ENCODE measurements at places on chromosomes 16 and 17. TPM values are rescaled to one million over a fixed set of nuclear protein-coding genes. Genes with fewer than 3 reads are reported as not detected.

The ACBD4 gene
- 5.5 TPM for total RNA-seq

The NAGS gene
- 11.8 TPM for total RNA-seq

The TERB1 gene
- total RNA-seq = under 0.01 TPM

The HSPB9 gene
- total RNA-seq = not detected

The MRPS34 gene
- 50.8 TPM for total RNA-seq

The SCGB1C2 gene
- not detected for total RNA-seq

The CCL7 gene
- total RNA-seq = not detected

The KRT23 gene
- 86.5 TPM for total RNA-seq

The NPIPA3 gene
- total RNA-seq = 1.1 TPM

The ADAMTS18 gene
- not detected for total RNA-seq

The SLC13A2 gene
- not detected for total RNA-seq

The NSF gene
- 33.8 TPM for total RNA-seq

The KLHL10 gene
- not detected for total RNA-seq

The CORO6 gene
- total RNA-seq = 1.0 TPM

The MAPT gene
- under 0.01 TPM for total RNA-seq

The ABCA10 gene
- total RNA-seq = 1.3 TPM

The FZD2 gene
- 0.34 TPM for total RNA-seq

The BAIAP3 gene
- total RNA-seq = 0.34 TPM

The FAM171A2 gene
- total RNA-seq = 1.4 TPM

The DHRS7C gene
- not detected for total RNA-seq

The KRT39 gene
- total RNA-seq = not detected

The SCARF1 gene
- 0.43 TPM for total RNA-seq

The PLD6 gene
- total RNA-seq = 13.7 TPM

The UBALD2 gene
- total RNA-seq = 7.9 TPM

The HES7 gene
- 0.28 TPM for total RNA-seq

The ABCA5 gene
- total RNA-seq = 17.1 TPM

The GRIN2C gene
- 0.14 TPM for total RNA-seq

The NPIPA8 gene
- not detected for total RNA-seq

The TEDC2 gene
- 1.0 TPM for total RNA-seq

The FAM20A gene
- not detected for total RNA-seq

The SPSB3 gene
- total RNA-seq = 35.5 TPM

The TBC1D3L gene
- 4.3 TPM for total RNA-seq

The TEKT1 gene
- total RNA-seq = not detected

The CRLF3 gene
- 16.4 TPM for total RNA-seq

The SLC5A10 gene
- total RNA-seq = 0.07 TPM

The CPHXL2 gene
- not detected for total RNA-seq

The CUEDC1 gene
- 3.4 TPM for total RNA-seq

The NPIPA2 gene
- total RNA-seq = 1.1 TPM

The TEX19 gene
- not detected for total RNA-seq

The CCDC154 gene
- 0.57 TPM for total RNA-seq

The HOXB1 gene
- not detected for total RNA-seq

The PPY gene
- total RNA-seq = not detected

The CPD gene
- 264 TPM for total RNA-seq

The TAOK1 gene
- total RNA-seq = 48.9 TPM

The KRTAP2-2 gene
- not detected for total RNA-seq

The C1QTNF8 gene
- total RNA-seq = not detected

The ZG16 gene
- total RNA-seq = not detected

The TP53TG3B gene
- total RNA-seq = not detected

The TMC5 gene
- 2.3 TPM for total RNA-seq

The ARL5C gene
- not detected for total RNA-seq

The C17orf78 gene
- total RNA-seq = not detected

The GNG13 gene
- not detected for total RNA-seq

The SECTM1 gene
- 11.6 TPM for total RNA-seq

The KRTAP4-5 gene
- not detected for total RNA-seq

The TTLL6 gene
- not detected for total RNA-seq

The RPUSD1 gene
- total RNA-seq = 24.6 TPM

The PSMD11 gene
- total RNA-seq = 109 TPM

The LRRC37A gene
- total RNA-seq = 1.4 TPM

The CBLN1 gene
- not detected for total RNA-seq

All from nasal cavity respiratory epithelium epithelial cell of viscerocranial mucosa (primary cell).